Muscle of back (tissue), 13 donors: ENCODE measurements at places on chromosomes 3 and 15.

DNA sequence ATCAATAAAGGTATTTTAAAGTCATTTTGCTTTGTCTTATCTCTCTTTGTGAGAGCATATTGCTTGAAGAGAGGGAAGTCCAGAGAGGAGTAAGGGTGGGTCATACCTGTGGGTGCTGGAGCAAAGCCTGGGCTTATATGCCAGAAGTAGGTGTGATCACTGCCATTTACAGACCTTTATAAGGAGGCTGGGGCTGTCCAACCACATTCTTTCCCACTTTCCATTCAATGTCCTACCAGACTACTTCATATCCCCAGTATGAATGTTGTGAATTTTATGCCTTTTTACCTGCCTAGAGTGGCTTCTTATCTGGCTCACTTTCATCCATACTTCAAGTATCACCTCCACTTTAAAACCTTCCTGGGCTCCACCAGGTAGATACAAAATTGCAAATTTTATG is 39.4 kb upstream of the ST6GAL1 start:
- no peak for DNase-seq

DNA sequence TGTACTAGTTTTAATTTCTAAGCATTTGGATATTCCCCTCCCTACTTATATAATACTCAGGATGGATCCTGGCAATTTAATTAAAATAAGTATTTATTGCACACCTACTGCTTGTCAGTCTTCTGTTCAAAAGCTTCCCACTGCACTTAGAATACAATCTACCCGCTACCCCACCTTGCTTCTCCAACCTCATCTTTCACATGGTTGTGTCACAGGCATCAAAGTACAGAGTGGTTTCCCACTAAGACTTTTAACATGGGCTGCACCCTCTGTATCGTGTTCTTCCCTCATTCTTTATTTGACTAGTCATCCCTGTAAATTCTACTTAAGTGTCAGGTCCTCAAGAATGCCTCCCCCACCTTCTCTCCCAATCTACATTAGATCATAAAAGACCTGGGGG is 35.0 kb downstream of the RIOX2 start:
- DNase-seq = no peak

DNA sequence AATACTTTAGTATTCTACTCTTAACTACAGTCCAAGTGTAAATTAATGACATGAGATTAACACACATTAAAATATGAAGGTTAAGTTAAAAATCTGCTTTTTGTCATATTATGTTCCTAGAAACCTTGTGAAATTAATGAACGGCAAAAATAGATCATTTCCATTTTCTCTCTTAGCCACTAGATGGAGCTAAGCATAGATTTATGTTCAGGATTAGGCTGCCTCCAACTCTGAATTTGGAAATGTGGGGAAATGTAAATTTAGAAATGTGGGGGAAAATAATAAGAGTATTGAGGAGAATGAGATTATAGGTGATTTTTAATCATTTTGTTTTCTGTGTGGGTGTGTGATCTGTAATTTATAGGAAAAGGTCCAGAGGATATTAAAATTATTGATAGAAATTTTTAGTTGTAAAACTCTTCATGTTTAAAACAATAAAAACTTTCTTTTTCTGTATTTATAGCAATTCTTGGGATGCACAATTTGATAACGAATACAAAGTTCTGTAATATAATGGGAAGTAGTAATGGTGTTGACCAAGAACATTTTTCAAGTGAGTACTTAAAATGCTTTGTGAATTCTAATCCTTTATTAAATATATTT is 59.2 kb downstream of the TMOD3 start:
- DNase-seq = peak; percentile 34

DNA sequence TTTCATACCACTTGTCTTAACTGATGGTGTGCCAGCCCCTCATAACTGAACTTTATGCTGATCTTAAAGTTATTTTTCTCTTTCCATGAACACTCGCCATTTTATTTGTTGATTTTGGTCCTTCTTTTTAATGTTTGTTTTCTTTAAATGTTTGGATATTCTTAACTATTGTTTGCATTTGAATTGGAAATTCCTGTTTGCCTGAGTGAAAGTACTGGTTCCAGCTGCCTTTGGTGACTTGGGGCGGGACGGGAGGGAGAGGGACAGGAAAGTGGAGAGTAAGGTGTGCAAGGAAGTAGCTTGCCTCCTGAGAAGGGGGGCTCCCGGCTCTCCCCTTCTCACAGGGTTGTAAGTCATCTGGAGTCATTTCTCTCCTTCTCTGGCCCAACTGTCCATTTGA is 287.1 kb upstream of the PPP2R3A start:
- DNase-seq = no peak

DNA sequence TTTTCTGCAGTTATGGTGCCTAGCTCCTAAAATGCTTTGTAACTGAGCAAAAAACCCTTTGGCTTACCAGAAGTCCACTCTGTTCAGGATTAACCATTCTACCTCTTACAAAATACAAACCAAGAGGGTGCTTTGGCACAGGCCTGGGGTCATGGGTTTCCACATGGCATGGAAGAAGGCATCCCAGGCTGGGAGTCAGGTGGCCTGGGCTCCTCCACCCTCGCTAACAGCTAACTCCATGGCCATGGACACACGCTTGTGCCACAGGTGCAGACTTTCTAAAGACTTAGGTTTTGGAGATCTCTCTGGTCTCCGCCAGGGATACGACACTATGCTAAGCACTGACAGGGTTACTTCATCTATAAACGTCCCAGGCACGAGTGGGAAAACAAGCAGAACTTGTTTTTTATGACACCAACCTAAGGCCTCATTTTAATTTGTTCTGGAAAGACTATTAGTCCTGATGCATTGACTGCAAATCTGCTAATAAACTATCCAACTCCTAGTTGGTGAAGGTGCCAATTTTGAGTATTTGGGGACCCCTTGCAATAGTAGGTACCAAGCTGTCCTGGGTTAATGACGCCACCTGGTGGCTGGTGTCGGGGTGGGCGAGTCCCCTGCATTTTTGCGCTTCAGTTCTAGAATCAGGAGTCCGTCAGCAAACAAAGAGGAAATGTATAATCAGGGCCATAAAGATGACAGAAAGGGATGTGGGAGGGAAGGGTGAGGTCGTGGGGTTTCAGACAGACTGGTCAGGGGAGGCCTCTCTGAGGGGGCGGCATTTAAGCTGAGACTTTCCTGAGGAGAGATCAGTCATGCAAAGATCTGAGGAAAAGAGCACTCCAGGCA is 10.3 kb upstream of the ALDH1A3 start:
- no peak for DNase-seq
